ENCODE measurements at places on chromosomes 2 and 18.
A peak's percentile ranks its signal among the peaks of the same experiment; 100 is the strongest.

DNA sequence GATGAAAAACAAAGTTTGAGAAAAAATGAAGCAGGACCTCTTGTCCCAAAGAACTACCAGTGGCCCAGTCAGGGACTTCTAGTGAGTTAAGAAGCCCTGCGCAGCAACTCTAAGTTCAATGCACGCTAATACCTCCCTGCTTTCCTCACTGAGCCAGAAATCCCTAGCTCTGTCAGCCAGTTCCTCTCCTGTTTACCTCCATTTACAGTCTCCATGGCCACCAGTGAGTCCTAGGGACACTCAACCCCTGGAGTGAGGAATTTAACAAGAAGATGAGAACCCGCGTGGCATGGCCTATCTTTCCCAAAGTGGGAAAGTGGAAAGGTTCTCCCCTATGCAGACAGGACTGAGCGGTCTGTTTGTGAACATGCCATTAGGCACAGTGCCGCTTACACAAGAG is 31.0 kb downstream of the MRPL33 start:
- H3K27ac ChIP-seq: no peak overlapping the region
- no peak for DNase-seq
- H3K4me1 ChIP-seq: no peaks in the 10 kb centered on the region
- H3K36me3 ChIP-seq: peaks cover 2% of the 10 kb centered on the region

DNA sequence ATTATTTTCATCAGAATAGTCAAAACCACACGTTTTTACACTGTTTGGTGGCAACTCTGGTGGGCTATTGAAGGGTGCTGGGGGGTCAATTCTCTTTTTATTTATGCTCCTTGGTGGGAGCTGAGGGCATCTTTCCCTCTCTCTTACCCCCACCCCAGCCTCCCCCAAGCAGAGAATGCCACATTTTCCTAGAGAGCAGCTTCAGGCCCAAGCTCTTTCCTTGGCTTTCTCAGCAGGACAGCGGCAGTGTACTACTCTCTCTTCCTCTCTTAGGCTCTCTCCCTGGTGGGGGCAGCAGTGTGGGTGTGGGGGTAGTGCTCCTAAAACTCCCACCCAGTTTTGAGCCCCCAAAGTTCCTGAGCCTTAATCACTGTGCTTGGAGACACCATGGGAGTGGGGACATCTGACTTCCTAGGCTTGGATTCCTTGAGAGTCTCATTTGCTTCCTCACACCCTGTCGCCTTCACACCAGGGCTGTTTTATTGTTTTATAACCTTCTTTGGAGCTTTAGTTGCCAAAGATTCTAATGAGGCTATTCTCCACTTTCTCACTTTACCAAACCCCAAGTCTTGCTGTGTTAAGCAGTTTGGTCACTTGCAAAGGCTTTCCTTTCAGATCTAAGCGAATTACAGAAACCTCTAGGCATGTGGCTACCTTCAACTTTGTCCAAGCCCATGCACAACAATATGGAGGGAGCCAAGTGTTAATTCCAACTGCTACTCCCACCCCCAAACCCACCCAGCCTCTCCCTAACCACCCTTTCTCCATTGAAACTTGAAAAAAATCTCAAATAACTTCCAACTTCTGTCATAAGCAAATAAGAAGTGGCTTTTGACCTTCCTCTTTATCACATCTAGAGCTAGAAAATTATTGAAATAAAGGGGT is 6.0 kb upstream of the HOXD4 start:
- no peak overlapping the region for H3K4me3 ChIP-seq
- H3K4me1 ChIP-seq: peaks cover 11% of the 10 kb centered on the region
- no peaks in the 10 kb centered on the region for H3K36me3 ChIP-seq
- peaks cover 96% of the 10 kb centered on the region for H3K27me3 ChIP-seq

- no peaks in the 10 kb centered on the region for H3K27me3 ChIP-seq
- H3K27ac ChIP-seq: no peak overlapping the region
- H3K4me3 ChIP-seq: no peak overlapping the region
- no peaks in the 10 kb centered on the region for H3K36me3 ChIP-seq
- no peak for DNase-seq
Observed at GRCh38 chr18:49572611-49573345, 10.9 kb downstream of the LIPG start.

DNA sequence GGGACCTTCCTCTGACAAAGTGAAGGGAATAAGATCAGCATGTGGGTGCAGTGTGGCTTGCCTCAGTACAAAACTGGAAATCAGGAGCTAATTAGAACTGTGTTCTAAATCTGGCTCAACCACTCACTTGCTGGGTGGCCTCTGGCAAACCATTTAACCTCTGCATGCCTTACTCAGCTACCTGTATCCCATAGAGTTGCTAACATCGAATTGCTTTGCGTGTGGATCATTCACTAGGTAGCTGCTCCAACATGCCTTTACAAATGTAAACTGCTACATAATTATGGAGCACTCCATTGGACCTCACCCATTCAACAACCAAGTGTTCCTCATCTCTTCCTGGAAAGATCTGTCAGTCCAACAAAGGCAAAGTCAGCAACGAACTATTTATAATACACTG is 19.0 kb downstream of the PLEKHM3 start:
- H3K27ac ChIP-seq: peak overlapping the region; percentile 15
- H3K36me3 ChIP-seq: peaks cover 7% of the 10 kb centered on the region

GRCh38 chr18:44541159-44541558 is 139.5 kb upstream of the SETBP1 start:
- H3K36me3 ChIP-seq: no peaks in the 10 kb centered on the region
- H3K27me3 ChIP-seq: no peaks in the 10 kb centered on the region
- no peak overlapping the region for H3K27ac ChIP-seq
- DNase-seq: no peak

DNA sequence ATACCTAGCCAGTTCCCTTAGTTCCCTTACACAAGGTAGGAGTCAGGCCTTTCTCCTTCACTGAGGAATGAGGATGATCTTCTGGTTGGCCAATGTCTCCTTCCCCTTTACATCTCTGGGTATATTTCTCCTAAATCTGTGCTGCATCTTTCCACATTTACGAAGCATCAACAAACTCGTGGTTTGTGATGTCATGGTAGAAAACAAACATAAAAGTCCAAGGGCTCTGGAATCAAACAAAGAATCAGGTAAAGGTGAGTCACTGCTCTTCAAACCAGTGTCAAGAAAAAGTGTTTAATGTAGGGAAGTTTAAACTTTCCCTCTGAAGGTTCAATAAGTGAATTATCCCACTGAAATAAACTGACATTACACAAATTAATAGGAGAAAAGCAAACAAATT is 122.9 kb downstream of the METTL8 start:
- H3K27me3 ChIP-seq: no peaks in the 10 kb centered on the region
- H3K36me3 ChIP-seq: peaks cover 39% of the 10 kb centered on the region
- no peak for DNase-seq
- peaks cover 17% of the 10 kb centered on the region for H3K4me1 ChIP-seq

GRCh38 chr2:118351796-118352195 is 263.5 kb downstream of the INSIG2 start:
- no peaks in the 10 kb centered on the region for H3K4me1 ChIP-seq
- H3K36me3 ChIP-seq: no peaks in the 10 kb centered on the region
- H3K27ac ChIP-seq: no peak overlapping the region
- H3K27me3 ChIP-seq: peaks cover 24% of the 10 kb centered on the region

DNA sequence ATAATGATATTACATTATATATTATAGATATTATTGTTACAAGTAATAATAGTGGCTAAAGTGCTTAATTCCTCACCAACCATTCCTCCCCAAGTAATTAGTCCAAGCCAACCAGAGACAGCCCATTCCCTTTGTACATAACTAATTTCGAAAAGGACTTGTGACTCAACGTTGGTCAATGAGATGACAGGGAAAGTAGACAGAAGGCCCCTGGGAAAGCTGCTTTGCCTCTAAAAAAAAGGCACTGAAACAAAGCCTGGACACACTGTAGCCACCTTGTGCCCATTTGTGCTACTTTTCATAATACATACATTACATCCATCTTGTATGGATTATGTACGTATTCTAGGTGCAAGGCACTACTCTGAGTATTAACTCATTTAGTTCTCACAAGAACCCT is 28.8 kb downstream of the COLEC12 start:
- no peak overlapping the region for H3K4me3 ChIP-seq
- no peak for DNase-seq
- peaks cover 11% of the 10 kb centered on the region for H3K27me3 ChIP-seq
- peaks cover 8% of the 10 kb centered on the region for H3K4me1 ChIP-seq

DNA sequence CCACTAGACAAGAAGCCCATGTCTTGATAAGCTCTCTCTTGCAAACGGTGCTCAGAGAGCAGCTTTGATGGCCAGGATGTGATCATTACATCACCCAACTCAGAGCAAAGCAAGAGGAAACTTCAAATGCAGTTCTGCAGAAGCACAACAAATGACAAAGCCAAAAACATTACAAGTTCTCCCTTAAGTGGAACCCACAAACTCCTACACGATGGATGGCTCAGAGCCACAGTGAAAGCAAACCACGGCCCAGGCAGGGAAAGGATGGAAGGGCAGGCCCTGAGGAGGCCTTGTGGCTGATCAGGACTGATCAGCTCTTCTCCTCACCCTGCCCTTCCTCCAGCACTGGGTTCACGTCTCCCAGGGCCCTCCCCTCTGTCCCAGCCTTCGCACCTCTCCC is 326.4 kb downstream of the EIPR1 start:
- DNase-seq: no peak
- no peak overlapping the region for H3K4me3 ChIP-seq

- no peak overlapping the region for H3K27ac ChIP-seq
- H3K36me3 ChIP-seq: no peaks in the 10 kb centered on the region
- peaks cover 10% of the 10 kb centered on the region for H3K27me3 ChIP-seq
- H3K4me1 ChIP-seq: no peaks in the 10 kb centered on the region
Observed at GRCh38 chr18:54880395-54881105, 52.3 kb downstream of the RAB27B start.

- H3K36me3 ChIP-seq: peaks cover 8% of the 10 kb centered on the region
- H3K4me3 ChIP-seq: no peak overlapping the region
- H3K27me3 ChIP-seq: no peaks in the 10 kb centered on the region
- H3K27ac ChIP-seq: no peak overlapping the region
- H3K4me1 ChIP-seq: peaks cover 54% of the 10 kb centered on the region
- DNase-seq: no peak
Observed at GRCh38 chr2:31957354-31958139, 53.3 kb downstream of the MEMO1 start.

GRCh38 chr2:120314690-120315366 is 31.1 kb upstream of the INHBB start:
- H3K27me3 ChIP-seq: peaks cover 34% of the 10 kb centered on the region
- H3K4me3 ChIP-seq: peak overlapping the region; percentile 31
- no peak overlapping the region for H3K27ac ChIP-seq

DNA sequence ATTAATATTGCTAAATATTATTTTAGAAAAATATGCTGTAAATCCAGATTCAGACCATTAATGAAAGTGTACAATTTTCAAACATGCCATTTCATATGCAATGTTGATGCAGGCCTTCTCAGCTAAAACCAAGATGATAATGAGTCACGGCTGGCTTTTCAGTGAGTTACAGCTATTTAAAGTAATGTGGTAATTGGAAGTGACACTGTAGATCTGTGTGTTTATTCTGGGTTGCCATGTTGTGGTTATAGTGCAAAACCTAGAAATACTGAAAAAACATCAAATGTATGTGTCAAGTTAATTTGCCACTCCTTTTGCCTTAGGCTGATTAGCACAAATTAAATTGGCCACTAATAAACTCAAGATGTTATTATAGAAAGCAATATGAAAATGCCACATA is 506.6 kb downstream of the ERBB4 start:
- H3K4me1 ChIP-seq: no peaks in the 10 kb centered on the region
- DNase-seq: no peak
- no peaks in the 10 kb centered on the region for H3K36me3 ChIP-seq

- no peaks in the 10 kb centered on the region for H3K4me1 ChIP-seq
- no peaks in the 10 kb centered on the region for H3K27me3 ChIP-seq
- H3K4me3 ChIP-seq: no peak overlapping the region
Observed at GRCh38 chr2:162734866-162735265, 103.7 kb downstream of the KCNH7 start.

DNA sequence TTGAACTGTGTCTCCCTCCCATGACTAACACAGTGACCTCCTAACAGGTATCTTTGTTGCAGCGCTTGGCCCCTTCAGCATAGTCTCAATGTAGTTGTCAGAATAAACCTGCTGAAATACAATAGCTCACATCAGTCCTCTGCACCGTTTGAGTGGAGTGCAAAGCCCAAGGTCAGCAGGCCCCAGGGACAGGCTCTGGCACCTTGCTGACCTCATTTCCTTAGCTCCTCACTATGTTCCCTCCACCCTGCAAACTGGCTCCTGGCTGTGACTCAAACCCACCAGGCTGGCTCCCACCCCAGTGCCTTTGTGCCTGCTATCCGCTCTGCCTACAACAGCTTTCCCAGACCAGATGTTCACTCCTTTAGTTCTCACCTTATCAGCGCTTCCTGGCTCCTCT is 146.7 kb downstream of the LRATD1 start:
- H3K27ac ChIP-seq: no peak overlapping the region
- no peaks in the 10 kb centered on the region for H3K4me1 ChIP-seq
- H3K36me3 ChIP-seq: no peaks in the 10 kb centered on the region
- no peaks in the 10 kb centered on the region for H3K27me3 ChIP-seq
- H3K4me3 ChIP-seq: no peak overlapping the region
- no peak for DNase-seq

DNA sequence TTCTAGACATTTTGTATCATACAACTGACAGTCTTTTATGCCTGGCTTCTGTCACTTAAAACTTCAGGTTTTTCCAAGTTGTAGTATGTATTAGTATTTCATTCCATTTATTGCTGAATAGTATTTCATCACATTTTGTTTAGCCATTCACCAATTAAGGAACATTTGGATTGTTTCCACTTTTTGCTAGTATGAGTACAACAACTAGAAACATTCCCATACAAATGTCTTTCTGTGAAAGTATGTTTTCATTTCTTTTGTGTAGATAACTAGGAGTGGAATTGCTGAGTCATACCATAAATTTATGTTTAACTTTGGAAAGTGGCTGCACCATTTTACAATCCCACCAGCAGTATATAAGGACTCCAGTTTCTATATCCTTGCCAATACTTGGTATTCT is 135.9 kb downstream of the ATAD2B start:
- no peaks in the 10 kb centered on the region for H3K27me3 ChIP-seq
- H3K4me1 ChIP-seq: peaks cover 24% of the 10 kb centered on the region
- no peak overlapping the region for H3K27ac ChIP-seq
- peaks cover 19% of the 10 kb centered on the region for H3K36me3 ChIP-seq

GRCh38 chr2:71348302-71348701 is 16.7 kb downstream of the ZNF638 start:
- no peak overlapping the region for H3K4me3 ChIP-seq
- H3K27me3 ChIP-seq: no peaks in the 10 kb centered on the region
- no peak for DNase-seq
- H3K27ac ChIP-seq: no peak overlapping the region
- peaks cover 27% of the 10 kb centered on the region for H3K36me3 ChIP-seq

DNA sequence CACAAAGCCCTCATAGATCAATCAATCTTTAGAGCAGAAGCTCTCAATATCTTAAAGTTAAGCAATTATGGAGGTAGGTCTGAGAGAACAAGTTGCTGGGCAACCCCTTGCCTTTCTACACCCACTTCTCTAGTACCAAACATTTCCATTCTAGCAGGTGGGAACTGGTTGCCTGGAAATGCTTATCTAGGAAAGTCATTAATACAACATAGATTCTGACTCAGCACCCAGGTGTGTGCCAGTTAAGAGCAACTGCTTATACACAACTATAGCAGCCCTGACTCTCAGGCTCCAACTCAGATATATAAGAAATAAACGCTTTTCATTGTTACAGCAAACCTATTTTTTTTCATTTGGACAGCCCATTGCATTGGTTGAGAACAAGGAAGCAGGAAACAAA is 237.7 kb downstream of the IRS1 start:
- no peaks in the 10 kb centered on the region for H3K36me3 ChIP-seq
- H3K27me3 ChIP-seq: peaks cover 20% of the 10 kb centered on the region
- no peak overlapping the region for H3K4me3 ChIP-seq
- no peak for DNase-seq
- H3K4me1 ChIP-seq: no peaks in the 10 kb centered on the region
- no peak overlapping the region for H3K27ac ChIP-seq
